ENCODE measurements at places on chromosomes 2 and 18.

- no peak for DNase-seq
These were observed 162.3 kb upstream of the TMEM200C start for GRCh38 chr18:6057604-6058003.

DNA sequence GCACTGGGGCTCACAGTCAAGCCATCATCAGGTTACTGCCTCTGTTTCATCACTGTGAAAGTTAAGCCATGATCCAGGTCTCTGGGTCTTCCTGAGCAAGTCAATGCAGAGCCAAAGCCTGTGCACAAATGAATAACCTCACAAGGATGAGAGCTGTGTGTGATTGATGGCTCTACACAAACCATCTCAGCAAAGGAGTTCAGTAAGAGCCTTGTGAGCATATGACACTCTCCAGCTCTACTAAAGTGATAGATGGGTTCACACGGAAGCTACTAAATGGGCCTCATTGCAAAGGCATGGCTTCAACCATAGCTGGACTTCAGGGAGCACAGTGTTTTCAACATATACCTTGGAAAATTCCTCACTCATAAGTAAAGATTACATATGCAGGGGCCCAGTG, 101.5 kb downstream of the AFF3 start:
- no peak for DNase-seq

DNA sequence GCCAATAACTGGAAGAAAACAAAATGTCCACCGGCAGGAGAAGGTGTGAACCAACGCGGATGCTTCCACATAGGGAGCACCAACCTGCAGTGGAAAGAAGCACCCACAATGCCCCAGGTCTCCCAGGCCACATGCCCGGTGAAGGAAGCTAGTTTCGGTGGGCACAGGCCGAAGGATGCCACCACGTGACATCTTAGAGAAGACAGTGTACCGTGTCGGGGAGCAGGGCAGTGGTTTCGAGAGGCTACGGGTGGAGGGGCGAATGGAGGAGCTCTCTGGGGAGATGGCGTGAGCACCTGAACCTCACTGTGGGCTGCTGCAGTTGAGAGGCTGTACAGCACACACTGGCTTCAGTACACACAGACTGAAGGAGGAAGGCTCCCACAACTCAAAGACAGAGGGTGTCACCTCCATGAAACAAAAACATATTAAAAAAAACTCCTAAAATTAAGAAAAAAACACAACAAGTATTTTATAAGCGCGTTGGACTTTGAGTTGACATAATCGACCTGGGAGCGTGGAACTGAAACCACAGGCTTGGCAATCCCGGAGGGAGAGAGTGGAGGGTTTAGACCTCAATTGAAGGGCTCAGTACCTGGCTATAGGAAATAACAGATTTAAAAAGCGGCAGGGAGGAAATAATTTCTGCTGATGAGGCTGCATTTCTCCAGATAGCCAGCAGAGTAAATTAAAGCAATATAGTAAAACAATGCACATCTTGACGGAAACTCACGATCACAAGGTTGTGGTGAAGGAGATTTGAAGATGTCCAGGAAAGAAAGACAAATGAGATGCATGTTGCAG, 160.1 kb downstream of the RTP5 start:
- no peak for DNase-seq

- no peak for DNase-seq
These were observed 65.5 kb downstream of the CCBE1 start for GRCh38 chr18:59631583-59632181.

DNA sequence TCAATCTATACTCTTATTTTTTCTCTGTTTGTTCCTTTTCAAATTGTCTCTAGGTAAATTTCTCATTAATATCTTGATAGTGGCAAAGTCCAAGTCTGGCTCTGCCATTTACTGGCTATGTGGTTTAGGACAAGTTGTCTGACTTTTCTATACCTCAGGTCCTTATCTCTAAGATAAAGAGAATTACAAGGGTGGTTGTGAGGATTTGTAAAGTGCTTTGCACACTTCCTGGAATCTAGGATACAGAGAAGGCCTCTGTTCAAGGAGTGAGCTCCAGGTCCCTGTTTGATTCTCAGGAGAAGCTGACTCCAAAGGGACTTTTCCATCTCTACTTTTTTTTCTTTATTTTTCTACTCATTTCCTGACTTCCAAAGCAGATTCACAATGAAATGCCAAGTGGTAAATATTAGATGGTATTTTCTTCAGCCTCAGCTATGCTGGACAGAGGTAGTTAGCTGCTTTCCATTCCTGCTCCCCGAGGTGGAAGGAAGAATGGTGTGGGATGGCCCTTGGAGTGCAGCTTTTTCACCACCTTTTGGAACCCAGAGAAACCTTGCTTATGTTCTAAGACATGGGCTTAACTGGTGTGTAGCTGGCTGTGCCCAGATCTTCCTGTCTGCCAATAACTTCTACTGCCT, 90.5 kb downstream of the GALNT1 start:
- no peak for DNase-seq

DNA sequence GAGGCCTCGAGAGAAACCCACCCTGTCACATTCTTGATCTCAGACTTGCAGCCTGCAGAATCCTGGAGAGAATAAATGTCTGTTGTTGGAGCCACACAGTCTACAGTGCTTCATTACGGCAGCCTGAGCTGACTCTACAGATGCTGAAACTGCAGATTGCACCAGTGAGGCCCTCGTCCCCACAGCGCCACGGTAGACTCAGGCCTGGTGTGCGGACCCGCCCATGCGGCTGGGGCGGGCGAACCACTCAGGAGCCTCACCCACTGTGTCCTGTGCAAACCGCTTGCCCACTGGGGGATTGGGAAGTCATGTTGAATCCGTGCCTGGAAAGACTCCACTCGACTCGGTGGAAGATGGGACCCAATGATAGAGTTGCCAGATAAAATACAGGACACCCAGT, 125.2 kb upstream of the COPS8 start:
- DNase-seq, result no peak

Measured in cortex of kidney (tissue), 1 donor.